ENCODE measurements at places on chromosomes 5 and 9.

DNA sequence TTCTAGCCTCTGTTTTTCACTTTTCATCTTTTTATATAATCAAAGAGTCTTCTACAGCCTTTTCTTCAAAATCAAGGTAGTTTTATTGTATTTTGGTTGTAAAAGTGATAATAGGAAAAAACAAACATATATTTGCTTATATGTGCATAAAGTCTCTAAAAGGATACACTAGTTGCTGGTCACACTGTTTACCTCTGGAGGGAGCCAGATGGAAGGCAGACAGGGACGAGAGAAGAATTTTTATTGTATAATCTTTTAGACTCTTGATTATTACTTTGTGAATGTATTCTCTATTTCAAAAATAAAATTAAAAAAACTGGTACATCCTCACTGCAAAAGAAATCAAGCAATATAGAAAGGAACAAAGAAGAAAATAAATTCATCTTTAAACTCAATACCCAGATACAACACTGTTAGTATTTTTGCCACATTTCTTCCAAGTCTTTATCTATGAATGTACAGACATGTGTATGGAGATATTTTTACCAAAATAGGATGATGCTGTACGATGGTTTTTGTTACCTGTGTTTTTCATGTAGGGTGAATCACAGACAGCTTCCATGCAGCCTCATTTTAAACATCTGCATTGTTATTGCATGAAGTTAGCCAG is 6.1 kb upstream of the RNF183 start:
- DNase-seq, result peak; percentile 43
- H3K36me3 ChIP-seq, result no peaks in the 10 kb centered on the region
- no peaks in the 10 kb centered on the region for H3K4me1 ChIP-seq
- no peak overlapping the region for H3K4me3 ChIP-seq

- no peak for DNase-seq
- H3K27me3 ChIP-seq, result no peaks in the 10 kb centered on the region
- no peaks in the 10 kb centered on the region for H3K4me1 ChIP-seq
- H3K36me3 ChIP-seq, result peaks cover 2% of the 10 kb centered on the region
Measured at GRCh38 chr9:68975365-68976043, 38.4 kb downstream of the PRKACG start.

- H3K27me3 ChIP-seq, result peaks cover 7% of the 10 kb centered on the region
- H3K4me3 ChIP-seq, result no peak overlapping the region
- no peak overlapping the region for H3K27ac ChIP-seq
- H3K4me1 ChIP-seq, result no peaks in the 10 kb centered on the region
Measured at GRCh38 chr5:72428669-72429068, 78.5 kb downstream of the ZNF366 start.

DNA sequence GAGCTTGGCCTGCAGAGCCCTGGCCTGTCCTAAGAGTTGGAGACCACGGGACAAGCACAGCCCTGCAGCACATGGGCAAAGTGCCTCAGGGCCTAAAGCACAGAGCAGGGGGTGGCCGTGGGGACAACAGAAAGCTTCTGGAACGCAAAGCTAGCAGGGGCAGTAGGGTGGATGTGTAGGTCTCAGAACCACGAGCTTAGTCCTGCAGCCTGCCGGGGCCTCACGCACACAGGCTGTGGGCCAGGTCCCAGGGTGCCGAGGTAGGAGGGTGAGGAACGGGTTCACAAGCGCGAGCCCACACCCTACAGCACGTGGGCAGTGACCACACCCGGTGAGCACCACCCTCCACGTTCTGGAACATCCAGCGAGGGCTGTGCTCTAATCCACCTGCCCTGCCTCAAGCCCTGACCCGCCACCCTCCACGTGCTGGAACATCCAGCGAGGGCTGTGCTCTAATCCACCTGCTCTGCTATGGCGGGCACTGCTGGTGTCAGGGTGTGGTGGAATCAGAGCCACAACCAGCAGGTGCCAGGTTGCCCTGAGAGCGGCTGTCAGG is 9.3 kb downstream of the CLPTM1L start:
- H3K36me3 ChIP-seq, result peaks cover 81% of the 10 kb centered on the region
- H3K4me1 ChIP-seq, result peaks cover 37% of the 10 kb centered on the region
- no peak for DNase-seq
- H3K27me3 ChIP-seq, result no peaks in the 10 kb centered on the region
- H3K4me3 ChIP-seq, result no peak overlapping the region
- peak overlapping the region; percentile 84 for H3K27ac ChIP-seq

GRCh38 chr9:93896093-93896492 is 59.1 kb downstream of the BARX1 start:
- H3K27ac ChIP-seq, result no peak overlapping the region
- DNase-seq, result no peak
- H3K36me3 ChIP-seq, result no peaks in the 10 kb centered on the region
- peaks cover 12% of the 10 kb centered on the region for H3K4me1 ChIP-seq
- H3K4me3 ChIP-seq, result no peak overlapping the region

GRCh38 chr5:138974227-138975063 is 99.3 kb upstream of the LRRTM2 start:
- H3K27ac ChIP-seq, result peak overlapping the region; percentile 6
- peak; percentile 28 for DNase-seq
- H3K4me3 ChIP-seq, result no peak overlapping the region
- no peaks in the 10 kb centered on the region for H3K27me3 ChIP-seq

DNA sequence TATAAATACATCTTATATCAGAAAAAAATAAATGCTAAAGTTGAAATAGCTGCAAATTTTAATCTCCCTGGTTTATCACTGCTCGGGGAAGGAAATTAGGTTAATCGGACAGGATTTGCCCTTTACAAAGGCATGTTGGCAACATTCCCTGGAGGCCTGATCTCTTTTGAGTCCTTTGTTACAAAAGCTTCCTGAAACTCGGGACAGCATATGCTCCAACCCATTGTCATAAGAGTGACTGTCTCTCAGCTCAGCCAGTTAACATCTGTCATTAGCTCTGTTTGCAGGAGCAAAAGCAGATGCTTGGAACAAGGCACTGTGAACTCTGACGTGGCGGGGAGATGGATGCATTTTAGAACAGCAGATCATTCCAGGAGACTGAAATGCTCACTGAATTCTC is 80.6 kb downstream of the MYO10 start:
- H3K27ac ChIP-seq, result no peak overlapping the region
- no peaks in the 10 kb centered on the region for H3K27me3 ChIP-seq
- peak; percentile 34 for DNase-seq
- H3K36me3 ChIP-seq, result no peaks in the 10 kb centered on the region
- peaks cover 3% of the 10 kb centered on the region for H3K4me1 ChIP-seq
- H3K4me3 ChIP-seq, result no peak overlapping the region

GRCh38 chr9:79193001-79193400 is 378.8 kb upstream of the TLE4 start:
- no peak overlapping the region for H3K4me3 ChIP-seq
- no peaks in the 10 kb centered on the region for H3K27me3 ChIP-seq
- no peak overlapping the region for H3K27ac ChIP-seq
- no peaks in the 10 kb centered on the region for H3K4me1 ChIP-seq

GRCh38 chr5:63987053-63987452 is 24.8 kb upstream of the HTR1A start:
- no peaks in the 10 kb centered on the region for H3K27me3 ChIP-seq
- H3K27ac ChIP-seq, result no peak overlapping the region
- H3K36me3 ChIP-seq, result no peaks in the 10 kb centered on the region
- H3K4me3 ChIP-seq, result no peak overlapping the region
- DNase-seq, result no peak
- no peaks in the 10 kb centered on the region for H3K4me1 ChIP-seq

- peak overlapping the region; percentile 92 for H3K27ac ChIP-seq
- H3K36me3 ChIP-seq, result peaks cover under 1% of the 10 kb centered on the region
Measured at GRCh38 chr5:176418251-176418650, 1.9 kb upstream of the CLTB start.

DNA sequence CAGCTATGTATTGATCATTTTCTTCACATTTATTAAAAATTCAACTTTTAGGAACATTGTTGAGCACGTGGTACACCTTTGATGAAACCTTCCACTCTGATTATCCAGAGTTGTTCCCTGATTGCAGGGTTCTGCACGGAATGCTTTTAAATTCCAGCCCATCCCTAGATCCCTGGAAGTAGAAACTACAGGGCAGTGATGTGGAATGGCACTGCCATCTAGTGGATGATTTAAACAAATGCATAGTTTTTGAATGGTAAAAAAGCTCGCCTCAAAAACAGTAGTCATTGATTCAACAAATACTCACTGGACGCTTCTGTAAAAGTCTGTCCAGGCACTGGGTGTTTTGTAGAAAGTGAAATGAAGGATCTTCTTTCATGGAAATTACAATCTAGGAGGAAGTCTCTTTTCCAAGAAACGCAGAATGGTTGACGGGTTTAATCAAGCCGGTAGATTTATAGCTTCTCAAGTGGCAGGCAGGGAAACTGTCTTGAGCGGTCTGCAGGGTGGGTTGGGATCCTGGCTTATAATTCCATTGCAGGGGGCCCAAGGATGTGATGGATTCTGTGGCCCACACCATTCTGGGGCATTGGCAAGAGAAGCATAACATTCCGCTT is 118.4 kb downstream of the ARHGAP26 start:
- DNase-seq, result peak; percentile 23
- H3K27ac ChIP-seq, result no peak overlapping the region
- H3K27me3 ChIP-seq, result no peaks in the 10 kb centered on the region
- H3K36me3 ChIP-seq, result peaks cover 5% of the 10 kb centered on the region

GRCh38 chr5:13997514-13997913 is 53.0 kb upstream of the DNAH5 start:
- no peaks in the 10 kb centered on the region for H3K36me3 ChIP-seq
- no peak overlapping the region for H3K27ac ChIP-seq
- H3K4me1 ChIP-seq, result no peaks in the 10 kb centered on the region
- no peak for DNase-seq

DNA sequence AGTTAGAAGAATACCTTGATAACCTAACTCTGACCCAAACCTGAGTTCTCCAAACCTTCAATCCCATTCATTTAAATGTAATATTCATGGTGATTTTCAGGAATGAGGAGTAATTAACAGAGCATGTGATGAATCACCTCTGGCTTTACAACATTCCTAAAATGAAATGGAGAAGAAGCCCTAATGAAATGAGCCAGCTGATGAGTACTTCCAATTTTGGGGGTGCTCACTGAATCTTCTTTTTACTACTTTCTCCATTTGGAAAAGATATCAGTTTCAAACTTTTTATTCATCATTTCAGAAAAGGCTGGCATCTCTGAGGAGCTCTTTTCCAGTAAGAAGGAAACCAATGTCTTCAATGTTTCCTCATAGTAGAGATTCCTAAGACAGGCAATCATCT is 2.9 kb upstream of the SPINK5 start:
- H3K4me3 ChIP-seq, result no peak overlapping the region
- H3K36me3 ChIP-seq, result no peaks in the 10 kb centered on the region
- no peak for DNase-seq
- H3K27ac ChIP-seq, result no peak overlapping the region

DNA sequence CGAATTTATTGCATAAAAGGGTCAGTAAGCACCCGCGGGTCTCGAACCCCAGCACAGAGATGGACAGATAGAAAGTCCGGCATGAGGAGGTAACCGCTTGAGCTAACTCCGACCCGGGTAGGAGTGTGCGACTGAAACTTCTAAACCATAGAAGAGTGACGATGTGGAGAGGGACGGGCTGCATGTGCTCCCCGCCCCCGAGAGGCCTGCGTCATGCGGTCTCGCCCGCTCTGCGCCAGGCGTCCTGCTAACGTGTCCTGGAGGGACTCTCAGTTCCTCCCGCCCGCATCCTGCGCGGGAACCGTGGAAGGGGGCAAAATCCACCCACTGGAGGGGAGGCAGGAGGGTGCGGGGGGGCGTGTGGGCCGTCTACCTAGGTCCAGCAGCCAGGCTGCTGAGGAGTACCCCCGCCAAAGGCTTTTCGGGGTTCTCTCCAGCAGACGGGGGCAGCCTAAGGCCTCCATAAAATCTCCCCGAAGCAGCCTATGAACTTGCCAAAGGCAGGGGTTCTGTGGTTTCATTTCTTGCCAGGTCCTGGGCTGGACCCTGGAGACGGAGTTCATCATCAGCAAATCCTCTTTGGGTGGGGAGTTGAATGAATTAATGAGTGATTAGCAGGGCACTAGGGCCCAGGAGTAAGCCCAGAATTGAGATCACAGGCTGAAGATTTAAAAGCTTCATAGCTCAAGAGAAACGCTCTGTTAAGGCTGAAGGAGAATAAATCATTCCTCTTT is 51.9 kb downstream of the TGFBI start:
- no peaks in the 10 kb centered on the region for H3K36me3 ChIP-seq
- DNase-seq, result peak; percentile 85
- peak overlapping the region; percentile 68 for H3K27ac ChIP-seq
- peaks cover 6% of the 10 kb centered on the region for H3K4me1 ChIP-seq

DNA sequence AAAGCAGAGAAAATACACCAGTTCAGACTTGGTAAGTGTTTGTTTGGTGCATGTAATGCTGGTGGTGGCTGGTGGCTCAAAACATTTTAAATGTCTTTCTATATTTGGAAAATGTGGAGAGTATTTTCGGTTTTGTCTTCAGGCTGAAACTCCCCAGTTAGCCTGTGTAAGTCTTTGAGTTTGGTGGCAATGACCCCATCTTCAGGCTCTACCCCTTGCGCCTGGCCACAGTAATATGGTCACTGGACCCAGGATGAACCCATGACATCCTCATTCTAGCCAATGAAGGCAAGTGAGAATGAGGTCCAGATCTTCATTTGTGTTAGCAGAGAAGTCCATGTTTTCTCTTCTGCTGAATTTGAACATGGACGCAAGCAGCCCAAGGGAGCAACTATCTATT is 422.6 kb downstream of the BRINP1 start:
- H3K27ac ChIP-seq, result no peak overlapping the region
- no peaks in the 10 kb centered on the region for H3K36me3 ChIP-seq
- no peaks in the 10 kb centered on the region for H3K27me3 ChIP-seq

- no peak overlapping the region for H3K27ac ChIP-seq
- H3K4me1 ChIP-seq, result no peaks in the 10 kb centered on the region
- H3K27me3 ChIP-seq, result peaks cover 4% of the 10 kb centered on the region
- DNase-seq, result no peak
- H3K36me3 ChIP-seq, result no peaks in the 10 kb centered on the region
- H3K4me3 ChIP-seq, result no peak overlapping the region
Measured at GRCh38 chr5:159825551-159826051, 90.7 kb upstream of the ADRA1B start.

DNA sequence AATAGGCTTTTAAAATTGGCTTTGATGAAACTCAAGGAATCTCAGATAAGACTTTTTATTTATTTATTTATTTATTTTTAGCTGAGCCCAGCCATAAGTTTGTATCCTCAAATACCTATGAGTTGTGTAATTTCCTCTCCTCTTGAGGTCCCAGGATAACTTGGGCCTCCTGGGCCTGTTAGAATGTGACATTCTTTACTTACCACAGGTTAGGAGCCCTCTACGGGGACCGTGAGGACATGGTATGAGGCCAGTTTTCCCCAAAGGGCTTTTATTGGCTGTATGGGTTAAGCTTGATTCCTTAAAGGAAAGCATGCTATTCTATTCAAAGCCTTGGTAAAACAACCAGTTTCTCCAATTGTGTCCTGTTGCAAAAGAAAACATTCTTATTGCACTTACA is 16.9 kb downstream of the SHISAL2B start:
- no peaks in the 10 kb centered on the region for H3K27me3 ChIP-seq
- DNase-seq, result no peak
- H3K27ac ChIP-seq, result no peak overlapping the region
- H3K4me3 ChIP-seq, result no peak overlapping the region

DNA sequence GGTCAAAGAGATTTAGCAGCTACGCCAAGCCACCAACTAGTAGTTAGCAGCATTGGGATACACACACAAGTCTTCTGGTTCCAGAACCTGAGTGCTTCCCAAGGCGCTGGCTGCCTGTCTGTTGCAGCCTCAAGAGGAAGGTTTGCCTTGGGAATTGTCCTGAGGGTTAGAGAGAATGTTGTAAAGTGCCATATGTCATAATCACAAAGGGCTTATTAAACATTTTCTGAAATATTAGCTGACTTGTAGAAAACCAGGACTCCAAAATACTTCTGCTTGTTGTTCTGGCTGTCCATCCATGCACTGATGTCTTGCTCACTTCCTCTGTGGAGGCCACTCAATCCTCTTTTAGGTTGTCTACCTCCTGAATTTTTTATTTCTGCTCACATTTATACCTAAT is 46.3 kb downstream of the SLC36A1 start:
- H3K36me3 ChIP-seq, result peaks cover 37% of the 10 kb centered on the region
- no peak for DNase-seq
- no peak overlapping the region for H3K4me3 ChIP-seq
- no peak overlapping the region for H3K27ac ChIP-seq
